ENCODE measurements at places on chromosomes 1 and 21.

- H3K27ac ChIP-seq = no peak overlapping the region
- no peaks in the 10 kb centered on the region for H3K27me3 ChIP-seq
- peaks cover 2% of the 10 kb centered on the region for H3K36me3 ChIP-seq
- no peaks in the 10 kb centered on the region for H3K4me1 ChIP-seq
Observed at GRCh38 chr1:40357625-40358024, 15.9 kb upstream of the SMAP2 start.

DNA sequence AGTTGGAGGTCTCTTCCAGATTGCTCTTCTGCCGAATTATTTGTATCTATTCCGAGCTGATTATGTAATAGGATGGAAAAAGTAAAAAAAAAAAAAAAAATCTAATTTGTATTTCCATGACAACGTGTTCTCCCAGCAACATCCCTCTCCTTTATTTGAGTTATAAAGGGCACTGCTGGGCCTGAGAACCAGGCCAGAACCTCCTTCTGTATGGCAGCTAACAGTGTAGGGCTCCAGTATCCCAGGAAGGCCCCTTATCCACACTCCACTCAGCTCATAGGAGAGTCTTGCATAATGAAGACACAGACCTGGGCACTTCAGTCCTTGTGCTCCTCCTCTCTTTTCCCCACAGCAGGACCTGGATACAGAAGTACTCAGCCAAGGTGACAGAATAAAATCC, 3.7 kb upstream of the IPO9 start:
- H3K27ac ChIP-seq = no peak overlapping the region
- no peaks in the 10 kb centered on the region for H3K27me3 ChIP-seq
- H3K4me3 ChIP-seq = no peak overlapping the region
- H3K36me3 ChIP-seq = peaks cover 6% of the 10 kb centered on the region
- DNase-seq = no peak
- H3K4me1 ChIP-seq = peaks cover 21% of the 10 kb centered on the region

GRCh38 chr1:13813398-13814012, 113.5 kb downstream of the PRDM2 start:
- DNase-seq = peak; percentile 28
- no peak overlapping the region for H3K4me3 ChIP-seq
- peaks cover 12% of the 10 kb centered on the region for H3K36me3 ChIP-seq
- H3K27ac ChIP-seq = no peak overlapping the region
- no peaks in the 10 kb centered on the region for H3K27me3 ChIP-seq

DNA sequence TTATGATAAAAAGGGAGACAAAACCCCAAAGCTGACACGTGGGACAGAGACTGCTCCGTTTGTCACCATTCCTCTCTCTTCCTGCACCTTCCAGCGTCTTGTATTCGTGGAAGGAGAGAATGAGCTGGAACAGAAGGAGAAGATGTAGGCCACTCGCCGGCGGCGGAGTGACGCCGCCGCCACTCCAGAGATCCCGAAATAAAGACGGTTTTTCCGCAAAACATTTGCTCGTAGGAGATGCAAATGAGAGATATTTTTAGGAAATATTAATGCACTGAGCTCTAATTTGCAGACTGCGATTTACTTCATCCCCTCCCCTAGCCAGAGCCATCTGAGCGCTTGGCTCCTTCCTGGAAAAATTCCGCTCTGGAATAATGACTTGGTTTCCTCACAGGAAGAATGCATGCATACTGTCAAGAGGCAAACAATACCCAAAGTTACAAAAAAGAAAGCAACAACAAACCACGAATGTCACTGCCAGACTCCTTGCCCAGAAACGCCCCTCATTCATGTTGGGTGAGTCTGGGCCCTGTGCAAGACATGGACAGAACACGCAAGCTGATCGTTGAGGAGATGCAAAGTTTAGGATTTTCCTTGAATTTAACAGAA, 18.0 kb upstream of the ADARB1 start:
- no peak overlapping the region for H3K4me3 ChIP-seq
- H3K27ac ChIP-seq = no peak overlapping the region
- no peaks in the 10 kb centered on the region for H3K4me1 ChIP-seq
- H3K27me3 ChIP-seq = peaks cover 59% of the 10 kb centered on the region
- H3K36me3 ChIP-seq = no peaks in the 10 kb centered on the region

- H3K4me1 ChIP-seq = no peaks in the 10 kb centered on the region
- peaks cover 14% of the 10 kb centered on the region for H3K27me3 ChIP-seq
- no peak overlapping the region for H3K4me3 ChIP-seq
- no peak for DNase-seq
Observed at GRCh38 chr1:96882096-96882495, 160.5 kb downstream of the PTBP2 start.

GRCh38 chr1:67818725-67819301, 14.5 kb downstream of the GNG12 start:
- no peak for DNase-seq
- peaks cover 27% of the 10 kb centered on the region for H3K27me3 ChIP-seq
- H3K4me1 ChIP-seq = no peaks in the 10 kb centered on the region
- H3K4me3 ChIP-seq = no peak overlapping the region
- no peak overlapping the region for H3K27ac ChIP-seq

GRCh38 chr1:197150336-197151005, 4.0 kb upstream of the ASPM start:
- H3K27me3 ChIP-seq = no peaks in the 10 kb centered on the region
- DNase-seq = no peak
- H3K4me1 ChIP-seq = peaks cover 8% of the 10 kb centered on the region
- H3K4me3 ChIP-seq = no peak overlapping the region

GRCh38 chr1:169338617-169339016, 29.0 kb downstream of the NME7 start:
- peaks cover 2% of the 10 kb centered on the region for H3K36me3 ChIP-seq
- DNase-seq = no peak
- H3K4me1 ChIP-seq = peaks cover 23% of the 10 kb centered on the region

- H3K36me3 ChIP-seq = no peaks in the 10 kb centered on the region
- H3K27ac ChIP-seq = no peak overlapping the region
- H3K27me3 ChIP-seq = no peaks in the 10 kb centered on the region
- peaks cover 10% of the 10 kb centered on the region for H3K4me1 ChIP-seq
- DNase-seq = no peak
- no peak overlapping the region for H3K4me3 ChIP-seq
Observed at GRCh38 chr21:25464275-25464674, 143.0 kb downstream of the MRPL39 start.

GRCh38 chr1:29601021-29601420, 364.7 kb downstream of the PTPRU start:
- H3K36me3 ChIP-seq = peaks cover 2% of the 10 kb centered on the region
- H3K27ac ChIP-seq = no peak overlapping the region

DNA sequence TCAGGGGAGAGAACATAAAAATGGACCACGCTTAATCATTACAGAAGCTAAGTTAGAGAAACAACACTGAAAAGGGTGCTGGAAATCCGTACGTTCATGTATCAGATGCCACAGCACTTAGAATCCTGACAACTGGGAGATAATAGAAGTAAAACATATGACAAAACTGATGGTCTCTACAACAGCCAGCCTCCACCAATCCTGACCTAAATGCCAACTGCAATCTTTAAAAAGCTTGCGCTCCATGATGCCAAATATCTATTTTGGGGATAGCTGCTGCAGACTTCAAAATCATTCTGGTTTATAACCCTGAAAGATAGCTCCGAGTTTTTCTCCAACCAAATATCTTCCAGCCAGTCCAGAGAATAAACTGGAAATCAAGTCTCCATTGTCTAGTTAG, 178.3 kb downstream of the RERE start:
- H3K4me1 ChIP-seq = no peaks in the 10 kb centered on the region
- no peaks in the 10 kb centered on the region for H3K27me3 ChIP-seq
- no peak overlapping the region for H3K4me3 ChIP-seq
- no peaks in the 10 kb centered on the region for H3K36me3 ChIP-seq
- H3K27ac ChIP-seq = no peak overlapping the region

DNA sequence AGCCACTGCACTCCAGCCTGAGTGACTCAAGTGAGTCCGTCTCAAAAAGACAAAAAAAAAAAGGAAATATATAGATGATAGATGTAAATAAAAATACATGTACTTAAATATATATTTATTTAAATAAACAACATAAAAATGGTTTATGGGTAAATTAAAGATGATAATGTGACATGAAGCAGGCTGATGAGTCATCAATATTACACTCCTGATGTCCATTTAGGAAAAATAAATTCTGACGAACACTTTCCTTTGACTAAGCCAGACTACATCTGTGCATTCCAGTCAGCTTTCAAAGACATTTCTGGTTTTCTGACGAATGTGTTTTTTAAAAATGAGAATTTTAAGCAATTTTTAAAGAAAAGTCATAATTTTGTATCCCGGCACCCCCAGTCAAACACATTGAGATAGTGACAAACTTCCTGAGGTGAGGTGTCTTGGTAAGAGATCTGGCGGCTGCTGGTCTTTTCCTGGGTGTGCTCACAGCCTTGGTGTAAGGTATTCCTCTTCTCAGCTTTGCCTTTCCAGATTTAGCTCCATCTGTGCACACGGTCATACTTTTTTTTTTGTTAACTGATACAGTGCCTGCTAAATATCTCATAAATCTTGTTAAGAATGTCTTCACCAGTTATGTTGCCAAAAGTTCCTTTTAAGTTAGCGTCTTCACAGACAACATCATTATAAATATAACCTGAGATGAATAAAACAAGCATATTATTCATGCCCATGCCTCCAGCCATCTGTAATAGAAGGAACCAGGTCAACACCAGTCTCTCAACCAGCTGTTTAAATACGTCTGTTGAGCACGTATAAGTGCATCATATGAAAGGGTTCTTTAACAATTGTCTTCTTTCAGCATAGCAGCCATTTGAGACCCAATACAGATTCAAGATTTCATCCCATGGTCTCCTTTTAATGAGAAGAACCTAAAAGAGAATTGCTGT, 214.5 kb upstream of the PLD5 start:
- H3K4me1 ChIP-seq = no peaks in the 10 kb centered on the region
- no peak overlapping the region for H3K27ac ChIP-seq
- no peak for DNase-seq
- H3K4me3 ChIP-seq = no peak overlapping the region
- H3K27me3 ChIP-seq = no peaks in the 10 kb centered on the region

GRCh38 chr1:204251286-204251685, 37.5 kb upstream of the GOLT1A start:
- no peak for DNase-seq
- no peaks in the 10 kb centered on the region for H3K36me3 ChIP-seq
- no peak overlapping the region for H3K27ac ChIP-seq
- H3K27me3 ChIP-seq = peaks cover 57% of the 10 kb centered on the region
- no peak overlapping the region for H3K4me3 ChIP-seq
- H3K4me1 ChIP-seq = peaks cover 5% of the 10 kb centered on the region

DNA sequence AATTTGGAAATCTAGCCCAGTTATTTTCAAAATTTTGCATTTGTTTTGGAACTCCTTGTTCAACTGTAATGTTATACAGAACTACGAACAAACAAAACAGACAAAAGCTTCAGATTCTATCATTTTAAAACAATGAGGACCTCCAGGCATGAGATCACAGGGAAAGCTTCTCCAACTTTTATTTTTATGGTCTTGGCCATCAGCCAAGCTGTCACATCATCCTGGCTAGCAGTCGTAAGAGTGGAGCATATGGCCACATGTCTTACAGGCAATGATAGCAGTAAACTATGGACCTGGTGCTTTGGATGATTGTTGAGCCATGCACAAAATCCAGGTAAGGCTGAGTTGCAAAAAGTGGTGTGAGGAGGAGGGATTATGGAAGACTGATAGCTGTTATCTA, 299.6 kb downstream of the LMX1A start:
- H3K36me3 ChIP-seq = no peaks in the 10 kb centered on the region
- no peak for DNase-seq
- no peak overlapping the region for H3K27ac ChIP-seq
- H3K4me3 ChIP-seq = no peak overlapping the region

DNA sequence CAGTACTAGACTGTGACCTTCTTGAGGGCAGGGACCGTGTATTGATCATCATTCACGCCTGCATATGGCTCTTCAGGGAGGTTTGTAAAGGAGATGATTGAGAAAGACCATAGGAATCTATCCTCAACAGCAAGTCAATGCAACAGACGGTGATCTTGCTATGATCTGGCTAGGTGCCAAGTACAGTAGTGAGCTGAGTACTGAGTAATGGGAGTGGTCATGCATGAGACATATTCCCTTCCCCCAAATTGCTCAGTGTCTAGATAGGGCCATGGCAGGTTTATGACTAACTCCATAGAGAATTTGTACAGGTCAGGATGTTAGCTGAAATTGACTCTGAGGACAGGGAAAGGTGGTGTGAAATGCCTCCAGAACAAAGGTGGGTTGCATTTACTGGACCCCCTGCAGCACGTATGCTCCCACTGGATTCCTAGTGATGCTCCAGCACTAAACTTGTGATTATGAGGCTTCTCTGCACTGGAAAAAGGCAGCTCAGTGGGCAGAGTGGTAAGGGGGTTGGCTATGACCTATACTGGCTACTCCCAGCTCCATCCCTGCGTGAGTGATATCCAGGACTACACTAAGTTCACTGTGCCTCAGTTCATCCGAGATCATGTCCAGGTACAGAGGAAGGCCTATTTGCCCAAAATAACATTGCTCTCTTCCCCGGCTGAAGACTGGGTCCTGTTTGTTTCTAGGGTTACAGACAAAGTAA, 37.2 kb downstream of the KCNJ6 start:
- peaks cover 7% of the 10 kb centered on the region for H3K27me3 ChIP-seq
- no peak overlapping the region for H3K27ac ChIP-seq
- H3K4me1 ChIP-seq = no peaks in the 10 kb centered on the region
- no peak overlapping the region for H3K4me3 ChIP-seq
- H3K36me3 ChIP-seq = peaks cover 4% of the 10 kb centered on the region
- no peak for DNase-seq

DNA sequence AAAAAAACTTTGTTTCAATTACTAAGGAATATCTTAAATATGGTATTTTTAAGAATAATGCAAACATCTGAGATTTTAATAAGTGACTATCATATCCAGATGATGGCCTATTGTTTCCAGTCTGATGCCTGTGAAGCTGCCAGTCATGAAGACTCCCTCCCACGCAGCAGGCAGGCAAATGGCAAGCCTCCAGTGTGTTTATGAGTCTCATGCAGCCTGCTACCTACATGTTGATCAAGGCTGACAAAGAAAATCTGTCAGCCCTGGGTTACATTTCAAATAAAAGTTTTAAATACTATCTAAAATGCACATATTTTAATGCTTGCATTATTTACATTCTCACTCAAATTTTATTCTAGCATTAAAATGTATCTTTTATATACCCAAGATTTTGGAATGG, 137.6 kb upstream of the RNPC3 start:
- H3K27ac ChIP-seq = no peak overlapping the region
- no peak for DNase-seq

DNA sequence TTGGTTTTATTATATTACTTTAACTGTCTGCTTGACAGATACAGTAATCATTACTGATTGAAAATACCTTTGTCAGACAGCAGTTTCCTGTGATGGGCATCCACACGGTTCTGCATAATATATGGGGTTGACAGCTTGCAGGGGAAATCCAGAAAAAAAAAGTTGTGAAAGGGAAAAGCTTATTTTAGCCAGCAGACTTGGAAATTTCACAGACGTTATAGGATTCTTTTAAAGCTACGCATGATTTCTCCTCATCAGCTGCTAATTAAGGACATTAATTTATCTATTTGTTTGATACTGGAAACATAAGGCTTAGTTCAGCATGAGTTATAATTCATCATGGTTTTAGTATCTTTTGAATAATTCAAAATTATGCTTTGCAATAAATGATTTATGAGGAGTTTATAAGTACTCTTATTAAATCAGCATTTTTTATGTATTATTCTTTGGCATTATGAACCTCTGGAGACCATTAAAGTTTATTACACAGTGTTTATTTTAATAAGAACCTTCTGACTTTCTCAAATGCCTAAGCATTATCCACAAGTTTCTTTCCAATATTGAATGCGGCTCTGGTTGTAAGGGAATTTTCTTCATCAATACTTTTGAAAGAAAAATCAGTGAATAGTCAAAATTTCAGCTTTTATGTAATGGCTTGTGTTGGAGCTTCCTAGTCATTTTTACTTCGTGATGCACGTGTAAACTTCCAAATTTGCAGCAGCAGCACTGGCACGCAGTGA, 235.3 kb upstream of the KCNK2 start:
- no peak for DNase-seq
- no peaks in the 10 kb centered on the region for H3K4me1 ChIP-seq
- H3K4me3 ChIP-seq = no peak overlapping the region
- H3K27me3 ChIP-seq = no peaks in the 10 kb centered on the region
- H3K27ac ChIP-seq = no peak overlapping the region
- H3K36me3 ChIP-seq = no peaks in the 10 kb centered on the region

Data from central memory CD8-positive, alpha-beta T cell (primary cell).